NCI-H774 (cell line): ENCODE measurements at places on chromosomes 11 and 22.

DNA sequence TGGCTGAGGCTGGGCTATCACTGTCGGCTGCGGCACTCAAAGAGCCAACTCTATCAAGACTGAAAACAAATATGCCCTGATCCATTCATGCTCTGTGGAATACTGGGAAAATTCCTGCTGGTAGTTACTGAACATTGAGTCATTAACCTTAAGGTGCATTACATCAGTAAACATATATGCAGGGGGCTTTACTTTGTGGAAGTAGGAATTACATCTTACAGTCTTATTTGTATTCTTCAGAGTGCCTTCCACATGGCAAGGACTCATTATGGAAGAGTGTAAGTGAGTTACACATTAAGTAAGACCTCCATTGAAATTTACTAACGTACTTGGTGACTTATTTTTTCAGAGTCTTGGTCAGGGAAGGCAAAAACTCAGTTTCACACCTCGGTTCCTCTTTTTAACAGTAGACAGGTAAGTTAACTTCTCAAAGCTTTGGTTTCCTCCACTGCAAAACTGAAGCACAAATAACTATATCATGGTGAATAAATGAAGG lies 4.5 kb downstream of the OR5B21 start:
- DNase-seq, result no peak

- peak; percentile 62 for DNase-seq
These were observed 118.1 kb downstream of the BBOX1 start for GRCh38 chr11:27158456-27159334.

- no peak for DNase-seq
These were observed 723 bp upstream of the SCUBE1 start for GRCh38 chr22:43343670-43344519.

- no peak for DNase-seq
These were observed 21.1 kb upstream of the UPK3A start for GRCh38 chr22:45263463-45264269.

- DNase-seq, result peak; percentile 62
These were observed at the start of gene FJX1 for GRCh38 chr11:35617687-35618496. FJX1 (plus strand) TSS chr11:35618460; CDS start chr11:35618637, 177 bp downstream.
